ENCODE measurements at places on chromosomes 2 and 18.

DNA sequence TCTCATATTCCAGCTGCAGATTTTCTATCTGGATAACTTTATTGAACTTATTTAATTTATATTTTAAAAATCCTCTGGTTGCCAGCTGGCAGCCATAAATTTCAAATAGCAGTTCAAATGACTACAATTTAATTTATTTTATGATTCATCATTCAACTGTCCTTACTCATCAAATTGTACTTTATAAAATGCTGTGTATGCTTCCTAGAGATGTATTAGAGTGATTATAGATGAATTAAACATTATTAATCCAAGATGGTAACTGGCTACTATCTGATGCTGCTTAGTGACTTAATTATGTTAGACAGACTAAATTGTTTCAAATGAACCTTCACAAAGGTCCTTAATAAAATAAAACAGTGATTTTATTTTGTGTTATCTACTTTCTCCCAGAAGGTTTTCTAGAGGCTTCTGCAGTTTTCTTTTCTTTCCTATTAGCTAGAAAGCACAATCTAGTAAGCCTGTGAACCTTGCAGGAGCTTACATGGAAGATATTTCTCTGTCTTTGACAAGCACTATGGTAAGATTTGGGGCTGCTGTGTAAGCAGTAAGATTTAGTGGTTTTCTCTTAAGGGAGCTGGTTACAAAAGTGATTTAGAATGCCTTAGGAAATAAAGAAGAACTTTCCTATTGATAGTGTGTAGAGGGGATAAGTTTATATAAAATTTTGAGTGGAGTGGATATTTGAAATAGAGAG lies 322.3 kb downstream of the FSIP2 start:
- no peak for DNase-seq

- DNase-seq, result no peak
These were observed 6.4 kb downstream of the HDAC4 start for GRCh38 chr2:239394346-239394945.

GRCh38 chr2:46951290-46952064 lies 35.9 kb upstream of the MCFD2 start:
- DNase-seq, result no peak

GRCh38 chr2:2524348-2524941 lies 193.4 kb upstream of the MYT1L start:
- DNase-seq, result no peak

- DNase-seq, result no peak
These were observed 13.4 kb downstream of the ARHGEF4 start for GRCh38 chr2:130849896-130850787.

DNA sequence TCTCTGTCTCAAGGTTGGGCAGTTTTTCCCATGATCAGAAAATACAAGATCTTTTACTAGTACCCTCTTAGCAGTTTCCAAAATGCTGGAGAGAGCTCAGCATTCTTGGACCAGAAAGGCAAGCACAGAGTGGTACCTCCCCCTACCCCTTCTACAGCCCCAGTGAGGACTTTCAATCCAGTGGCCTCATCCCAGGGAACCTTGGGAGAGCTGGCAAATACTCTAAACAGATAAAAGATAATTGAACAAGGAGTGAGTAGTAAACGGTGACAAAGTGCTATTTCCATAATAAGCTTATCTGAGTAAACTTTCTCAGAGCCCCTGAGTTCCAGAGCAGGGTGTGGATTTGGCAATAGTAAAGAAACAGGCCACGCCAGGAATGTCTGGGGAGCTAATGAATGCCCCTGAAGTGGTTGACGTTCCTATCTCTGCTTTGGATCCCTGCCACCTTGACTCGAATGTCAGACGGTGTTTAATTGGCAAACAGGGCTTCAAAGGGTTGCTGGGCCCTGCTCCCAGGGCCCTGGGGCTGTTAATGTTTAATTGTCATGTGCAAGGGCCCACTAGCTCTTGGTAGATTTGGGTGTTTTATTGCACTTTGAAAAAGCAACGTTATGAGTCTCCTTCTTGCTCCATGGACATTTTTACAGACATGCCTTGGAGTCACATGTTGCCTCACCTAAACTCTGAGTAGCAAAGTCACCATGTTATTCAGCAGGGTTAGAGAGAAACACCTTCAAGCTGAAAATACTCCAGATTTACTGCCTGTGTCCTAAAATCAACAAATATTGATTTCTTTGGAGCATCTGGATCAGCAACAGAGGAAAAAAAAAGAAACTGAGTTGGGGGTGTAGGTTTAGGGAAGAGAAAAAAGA lies 239.9 kb downstream of the CYRIA start:
- no peak for DNase-seq

DNA sequence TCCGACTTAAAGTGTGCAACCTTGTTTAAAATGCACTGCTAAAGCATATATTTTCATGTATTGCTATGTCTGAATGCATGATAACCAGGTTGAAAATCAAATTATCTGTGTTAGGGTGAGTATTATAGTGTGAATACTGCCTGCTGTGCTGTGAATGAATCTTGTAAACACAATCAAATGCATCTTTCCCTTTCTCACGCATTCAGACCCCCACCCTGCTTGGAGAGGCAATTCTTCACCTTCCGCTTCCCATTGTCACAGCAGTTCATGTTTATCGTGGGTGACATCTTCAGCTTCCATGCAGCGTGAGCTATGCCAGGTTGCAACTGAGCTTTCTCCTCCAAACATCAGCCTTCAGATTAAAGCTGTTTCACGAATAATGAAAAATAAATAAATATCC lies 418.0 kb downstream of the MEIS1 start:
- DNase-seq, result no peak

DNA sequence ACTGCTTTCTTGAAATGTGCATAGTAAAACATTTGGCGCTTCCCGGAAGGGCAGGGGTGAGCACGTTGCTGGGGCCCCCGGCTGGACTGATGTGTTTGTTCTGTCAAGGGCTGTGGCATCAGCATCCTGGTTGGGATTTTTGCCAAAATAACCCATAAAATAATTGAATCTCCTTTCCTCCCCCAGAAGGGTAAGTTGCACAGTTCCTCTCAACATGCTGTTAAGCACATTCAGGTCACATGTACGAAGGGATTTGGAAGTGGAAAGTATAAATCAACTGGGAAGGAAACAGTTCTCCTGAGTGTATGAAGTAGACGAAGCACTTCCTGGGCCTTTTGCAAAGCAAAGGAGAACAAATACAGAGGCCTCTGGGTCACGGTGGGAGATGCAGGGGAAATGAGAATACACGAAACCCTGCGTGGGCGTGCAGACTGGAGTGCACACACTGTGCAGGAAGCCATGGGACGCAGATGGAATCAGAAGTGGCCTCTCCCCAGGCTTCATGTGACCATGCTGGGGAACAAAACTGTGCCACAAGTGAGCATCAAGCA lies 183.9 kb downstream of the LPIN1 start:
- DNase-seq, result no peak

GRCh38 chr18:25005541-25006403 lies 346.2 kb downstream of the ZNF521 start:
- no peak for DNase-seq

DNA sequence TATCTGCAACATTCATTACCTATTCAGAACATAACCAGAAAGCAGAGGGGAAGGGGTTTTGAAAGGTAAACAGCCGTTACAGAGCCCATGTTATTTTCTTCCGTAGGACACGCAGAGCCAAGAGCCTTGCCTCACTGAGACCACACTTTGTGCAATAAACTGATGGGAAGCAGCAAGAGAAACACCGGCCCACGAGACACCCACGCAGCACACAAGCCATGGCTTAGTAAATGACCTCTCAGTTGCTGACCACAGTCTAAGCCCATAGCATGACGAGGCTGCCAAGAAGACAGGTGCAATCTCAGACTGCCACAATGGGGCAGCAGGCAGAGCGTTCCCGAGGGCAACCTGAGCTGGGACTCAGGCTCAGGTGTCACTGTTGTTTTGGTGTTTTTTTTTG lies 59.6 kb downstream of the CABYR start:
- DNase-seq, result no peak

- no peak for DNase-seq
These were observed 559.3 kb upstream of the CDH2 start for GRCh38 chr18:28736223-28736622.

DNA sequence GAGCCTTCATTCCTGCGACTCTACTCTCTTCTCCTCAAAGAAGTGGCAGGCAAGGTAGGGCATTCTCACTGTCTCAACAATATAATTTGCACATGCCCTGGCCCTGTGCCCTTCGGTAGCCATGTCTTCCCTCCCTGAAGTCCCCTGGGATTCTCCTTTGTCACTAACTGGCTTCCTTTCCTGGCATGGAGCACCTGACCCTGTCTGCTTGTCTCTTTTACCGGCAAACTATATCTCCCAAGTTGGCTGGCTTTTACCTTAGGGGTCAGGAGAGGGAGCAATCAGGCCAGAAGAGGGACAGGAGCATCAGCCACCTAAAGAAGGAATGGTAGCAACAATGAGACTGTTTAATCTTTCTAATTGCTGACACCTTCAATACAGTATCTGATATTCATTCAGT lies 51.9 kb upstream of the RMDN2 start:
- DNase-seq, result no peak

DNA sequence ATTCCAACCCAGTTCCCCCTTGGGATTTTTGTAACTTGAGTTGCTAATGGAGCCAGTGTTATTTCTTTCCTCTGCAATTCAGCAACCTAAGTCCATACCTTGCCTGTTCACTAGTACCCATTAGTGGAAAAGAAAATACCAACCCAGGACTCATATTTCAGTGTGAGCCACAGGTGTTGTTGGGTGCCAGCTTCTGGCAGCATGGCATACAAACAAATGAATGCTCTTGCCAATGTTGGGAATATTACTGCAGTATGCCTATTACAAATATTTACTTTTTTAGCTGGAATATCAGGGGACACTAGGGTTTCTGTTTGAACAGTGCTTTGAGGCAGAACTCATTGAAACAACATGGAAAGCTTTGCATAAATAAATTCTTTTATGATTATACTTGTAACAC lies 130.2 kb downstream of the NCKAP5 start:
- DNase-seq, result no peak

DNA sequence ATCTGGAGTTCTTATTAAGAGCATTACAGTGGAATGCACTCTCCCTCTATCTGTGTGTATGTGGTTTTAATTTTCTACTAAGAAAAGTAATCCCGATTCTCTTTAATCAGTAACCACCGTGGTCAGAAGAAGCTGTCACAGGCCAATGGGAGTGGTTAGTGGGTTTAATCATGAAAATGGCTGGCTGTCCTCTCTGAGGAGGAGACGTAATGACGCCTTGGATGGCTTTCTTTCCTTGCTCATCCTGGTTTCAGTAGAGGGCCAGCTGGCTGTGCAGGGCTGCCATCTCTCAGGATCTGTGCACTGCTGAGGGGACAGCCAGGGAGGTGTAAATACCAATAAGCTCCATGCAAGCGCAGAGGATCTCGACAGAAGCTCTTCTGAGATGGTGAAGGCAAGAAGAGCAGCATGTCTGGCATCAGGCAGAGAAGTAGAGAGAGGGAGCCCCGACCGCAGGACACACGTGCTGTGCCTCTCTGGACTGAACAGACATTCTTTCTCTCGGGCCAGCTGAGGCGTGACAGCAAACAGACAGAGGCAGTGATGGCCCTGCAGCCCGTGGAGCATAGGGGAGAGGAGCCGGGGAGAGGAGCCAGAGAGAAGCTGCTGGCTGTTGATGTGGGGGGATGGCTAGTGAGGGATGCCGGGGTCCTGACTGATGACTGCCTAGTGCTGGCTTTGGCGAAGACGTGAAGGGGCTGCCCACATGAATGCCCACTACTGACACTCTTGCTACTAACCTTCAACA lies 65.1 kb upstream of the DAPL1 start:
- DNase-seq, result no peak

- DNase-seq, result no peak
These were observed 124.0 kb downstream of the GULP1 start for GRCh38 chr2:188415754-188416083.

DNA sequence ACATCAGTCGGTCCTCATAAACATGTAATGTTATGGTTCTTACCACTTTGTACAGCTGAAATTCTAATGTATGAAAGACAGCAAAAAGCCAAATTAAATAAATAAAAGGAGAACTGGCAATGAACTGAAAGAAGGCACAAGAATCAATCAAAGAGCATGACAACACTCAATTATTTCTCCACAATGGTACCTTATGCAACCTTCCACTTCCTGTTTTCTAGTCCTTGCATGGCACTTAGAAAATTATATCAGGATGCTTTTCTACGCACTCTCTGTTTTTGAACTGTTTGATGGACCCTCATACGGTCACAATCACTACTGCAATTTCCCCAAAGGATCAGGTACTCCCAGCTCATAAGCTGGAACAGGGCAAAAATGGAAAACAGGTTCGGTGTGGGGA lies 81.6 kb downstream of the EPB41L3 start:
- no peak for DNase-seq

- no peak for DNase-seq
These were observed 135.5 kb upstream of the CREB1 start for GRCh38 chr2:207394203-207394781.

DNA sequence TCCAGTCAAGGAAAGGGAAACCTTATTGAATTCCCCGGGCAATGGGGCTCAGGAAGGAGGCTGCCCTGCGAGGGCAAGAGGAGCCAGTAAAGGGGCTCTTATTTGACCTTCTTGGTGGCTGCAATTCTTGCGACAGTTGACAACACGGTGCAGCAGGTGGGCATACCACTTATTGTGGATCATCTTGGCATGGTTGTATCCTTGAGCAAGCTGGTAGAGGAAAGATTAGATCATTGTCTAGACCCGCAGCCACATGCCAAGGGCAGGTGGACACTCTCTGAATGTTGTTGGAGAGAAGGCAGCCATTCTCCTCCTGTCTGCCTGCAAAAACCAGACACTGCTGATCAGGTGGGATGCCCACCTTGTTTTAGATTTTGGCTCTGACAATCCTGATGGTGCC lies 170.2 kb upstream of the CHST9 start:
- DNase-seq, result no peak

DNA sequence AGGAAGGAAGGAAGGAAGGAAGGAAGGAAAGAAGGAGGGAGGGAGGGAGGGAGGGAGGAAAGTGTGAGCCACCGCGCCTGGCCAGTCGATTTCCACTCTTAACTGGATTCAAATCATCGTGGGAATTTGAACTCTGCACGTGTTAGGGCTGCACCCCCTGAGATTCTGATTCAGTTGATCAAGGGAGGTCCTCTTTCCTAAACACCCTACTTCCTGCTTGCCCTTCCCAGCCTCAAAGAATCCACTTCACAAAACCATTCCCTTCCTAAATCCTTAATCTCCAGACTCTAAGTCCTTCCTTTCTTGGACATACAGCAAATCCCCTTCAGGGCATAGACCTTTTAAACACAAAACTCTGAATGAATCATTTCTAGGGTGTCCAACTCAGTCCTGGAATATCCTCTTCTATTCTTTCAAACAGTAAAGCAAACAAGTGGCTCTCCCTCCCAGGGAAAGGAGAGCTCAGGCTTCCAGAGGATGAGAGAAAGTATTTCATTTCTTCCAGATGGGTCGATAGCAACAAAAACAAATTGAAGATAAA lies 68.2 kb upstream of the MBOAT2 start:
- no peak for DNase-seq

DNA sequence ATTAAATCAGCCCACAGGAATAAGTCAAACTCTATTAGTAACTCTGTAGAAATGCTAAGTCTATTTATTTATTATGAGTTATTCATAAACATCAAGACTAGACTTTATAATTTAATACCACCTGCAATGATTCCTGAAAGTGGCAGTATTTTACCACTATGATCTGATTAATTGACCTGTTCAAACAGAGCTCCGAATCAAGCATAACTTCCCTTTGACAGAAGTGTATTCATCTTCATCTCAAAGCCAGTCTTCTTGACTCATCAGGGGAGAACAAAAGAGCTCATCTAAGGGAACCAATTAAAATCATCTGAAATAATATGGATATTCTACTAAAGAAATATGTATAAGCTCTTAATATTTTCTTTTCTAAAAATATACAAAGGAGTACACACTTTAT lies 122.3 kb downstream of the MBD2 start:
- no peak for DNase-seq

GRCh38 chr2:46983065-46983801 lies 67.6 kb upstream of the MCFD2 start:
- no peak for DNase-seq
